ENCODE measurements at places on chromosomes 6 and 20. TPM values are rescaled to one million over a fixed set of nuclear protein-coding genes. Genes with fewer than 3 reads are reported as not detected.

DNA sequence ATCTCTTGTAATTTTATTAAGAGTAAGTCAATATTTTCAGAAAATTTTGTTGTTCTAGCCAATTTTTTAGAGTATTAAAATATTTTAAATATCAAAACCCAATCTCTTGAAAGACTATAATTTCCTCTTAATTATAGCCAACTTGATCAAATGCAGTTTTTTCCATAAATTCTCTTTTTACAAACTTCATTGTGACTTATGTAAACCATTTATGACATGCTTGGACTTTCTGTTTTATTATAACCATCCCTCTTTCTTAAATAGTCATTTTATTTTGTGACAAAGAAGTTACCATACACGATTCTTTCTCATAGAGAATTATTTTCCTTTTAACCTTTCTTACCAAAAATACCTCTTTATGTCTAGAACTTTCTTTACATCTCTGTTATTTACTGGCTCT, 1075.5 kb downstream of the KHDRBS2 start:
- no peaks in the 10 kb centered on the region for H3K4me1 ChIP-seq
- no peak overlapping the region for H3K4me3 ChIP-seq
- H3K27me3 ChIP-seq = no peaks in the 10 kb centered on the region
- H3K27ac ChIP-seq = no peak overlapping the region
- DNase-seq = no peak

DNA sequence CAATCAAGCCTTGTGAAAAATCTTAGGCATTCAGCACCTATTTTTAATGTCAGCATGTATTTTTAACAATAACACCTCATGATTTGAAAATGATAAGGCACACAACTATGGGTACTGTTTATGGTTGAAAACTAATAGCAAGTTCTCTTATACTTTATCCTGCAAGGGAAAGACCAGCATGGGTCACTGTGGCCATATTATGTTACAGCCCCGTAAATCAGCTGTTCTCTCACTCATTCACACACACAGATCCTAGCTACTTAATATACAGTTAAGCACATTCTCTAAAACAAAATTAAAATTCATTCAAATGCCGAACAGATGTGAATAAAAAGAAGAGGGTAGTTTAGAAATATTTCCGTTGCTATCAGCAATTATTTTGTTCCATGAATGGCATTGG, 224.4 kb downstream of the OGFRL1 start:
- H3K36me3 ChIP-seq = no peaks in the 10 kb centered on the region
- no peak for DNase-seq
- no peak overlapping the region for H3K27ac ChIP-seq
- no peaks in the 10 kb centered on the region for H3K4me1 ChIP-seq
- H3K27me3 ChIP-seq = peaks cover 2% of the 10 kb centered on the region

GRCh38 chr6:22764496-22764895, 195.1 kb downstream of the HDGFL1 start:
- no peaks in the 10 kb centered on the region for H3K4me1 ChIP-seq
- H3K36me3 ChIP-seq = no peaks in the 10 kb centered on the region
- H3K27me3 ChIP-seq = no peaks in the 10 kb centered on the region
- no peak overlapping the region for H3K4me3 ChIP-seq
- H3K27ac ChIP-seq = no peak overlapping the region

DNA sequence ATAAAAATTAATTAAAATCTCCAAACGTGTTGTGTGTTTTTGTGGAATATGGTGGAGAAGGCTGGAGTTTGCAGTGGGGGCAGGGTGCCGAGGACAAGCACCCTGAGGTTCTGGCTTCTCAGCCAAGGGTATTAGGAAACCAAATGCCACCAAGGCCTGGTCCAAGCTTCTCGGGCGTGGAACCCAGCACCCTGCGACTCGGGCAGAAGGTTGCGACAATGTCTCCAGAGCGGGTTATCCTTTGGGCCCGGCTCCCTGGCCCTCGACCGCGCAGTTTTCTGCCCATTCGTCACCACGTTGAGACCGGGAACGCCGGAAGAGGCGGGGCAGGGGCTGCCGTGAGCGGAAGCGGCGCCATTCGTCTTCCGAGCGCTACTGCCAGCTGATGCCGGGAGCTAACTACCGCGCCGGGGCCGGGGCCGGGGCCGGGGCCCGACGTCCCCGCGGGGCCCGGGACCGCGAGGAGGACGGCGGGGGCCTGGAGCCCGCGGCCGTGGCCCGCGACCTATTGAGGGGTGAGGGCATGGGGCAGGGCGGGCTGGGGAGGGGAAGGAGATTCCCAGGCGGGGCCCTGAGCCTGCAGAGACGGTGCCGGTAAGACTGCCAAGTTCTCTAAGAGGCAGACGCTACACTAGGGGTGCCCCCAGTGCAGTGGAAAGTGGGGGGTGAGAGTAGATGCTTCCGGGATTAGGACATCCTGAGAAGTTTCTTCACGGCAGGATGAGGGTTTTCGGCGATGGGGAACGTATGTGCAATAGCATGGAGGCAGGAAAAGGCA, at the start of gene RRP36:
Gene RRP36 (plus strand): TSS at position 354 of the 778 bp plus-strand sequence. CDS start 32 bp downstream, at position 386.
- H3K27me3 ChIP-seq = no peaks in the 10 kb centered on the region
- H3K36me3 ChIP-seq = peaks cover 45% of the 10 kb centered on the region
- H3K4me1 ChIP-seq = peaks cover 31% of the 10 kb centered on the region
- peak within 1 kb of the TSS; percentile 90 for H3K4me3 ChIP-seq
- peak; percentile 65 for DNase-seq

- no peak overlapping the region for H3K4me3 ChIP-seq
- no peaks in the 10 kb centered on the region for H3K4me1 ChIP-seq
- no peak for DNase-seq
- no peaks in the 10 kb centered on the region for H3K27me3 ChIP-seq
Observed at GRCh38 chr6:150712505-150713252, 113.0 kb downstream of the PLEKHG1 start.

- H3K27me3 ChIP-seq = peaks cover 3% of the 10 kb centered on the region
- peaks cover 44% of the 10 kb centered on the region for H3K4me1 ChIP-seq
- H3K36me3 ChIP-seq = peaks cover 25% of the 10 kb centered on the region
- H3K4me3 ChIP-seq = no peak overlapping the region
Observed at GRCh38 chr20:40880729-40881109, 147.9 kb upstream of the TOP1 start.

- no peak overlapping the region for H3K27ac ChIP-seq
- no peaks in the 10 kb centered on the region for H3K4me1 ChIP-seq
- H3K36me3 ChIP-seq = no peaks in the 10 kb centered on the region
Observed at GRCh38 chr6:100482698-100483097, 18.0 kb upstream of the SIM1 start.

DNA sequence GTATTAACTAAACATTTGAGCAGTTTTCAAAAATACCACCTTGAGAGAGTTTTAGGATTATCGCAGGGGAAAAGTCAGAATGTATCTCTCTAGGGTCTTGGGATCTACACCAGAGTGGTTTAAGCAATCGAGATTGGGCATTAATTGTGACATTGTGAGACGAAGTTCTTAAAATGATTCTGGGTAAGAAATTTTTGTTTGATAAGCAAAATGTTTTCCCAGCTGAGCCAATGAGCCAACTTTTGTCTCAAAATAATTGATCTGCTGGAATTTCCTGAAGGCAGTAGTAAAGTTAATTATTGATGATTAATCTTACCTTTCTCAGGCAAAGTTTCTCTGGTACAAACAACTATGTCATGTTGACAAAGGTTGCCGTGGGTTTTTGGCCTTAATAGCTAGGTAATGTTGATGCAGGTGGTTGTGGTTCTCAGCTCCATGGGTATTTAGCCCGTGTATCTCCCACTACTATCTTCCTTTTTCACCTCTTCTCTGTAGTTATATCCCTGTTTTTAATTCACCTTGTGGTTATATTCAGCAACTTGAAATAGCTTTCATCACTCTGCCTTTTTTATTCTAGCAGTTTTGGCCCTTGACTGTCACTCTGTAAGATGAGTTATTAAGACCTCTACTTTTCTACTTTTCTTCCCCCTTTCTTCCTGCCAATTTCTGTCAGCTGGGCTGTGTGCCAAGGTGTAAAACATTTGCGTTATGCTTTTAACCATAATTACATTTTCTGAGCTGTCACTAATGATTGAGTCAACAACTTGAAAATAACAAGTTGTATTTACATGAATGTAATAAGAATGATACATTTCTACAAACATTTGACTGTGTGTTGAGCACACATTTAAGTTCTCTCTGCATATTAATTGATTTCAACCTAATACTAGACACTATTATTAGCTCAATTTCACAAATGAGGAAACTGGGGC, 368.3 kb upstream of the BTBD3 start:
- no peak overlapping the region for H3K27ac ChIP-seq
- no peaks in the 10 kb centered on the region for H3K36me3 ChIP-seq
- no peaks in the 10 kb centered on the region for H3K4me1 ChIP-seq
- no peak for DNase-seq
- no peak overlapping the region for H3K4me3 ChIP-seq
- H3K27me3 ChIP-seq = no peaks in the 10 kb centered on the region

DNA sequence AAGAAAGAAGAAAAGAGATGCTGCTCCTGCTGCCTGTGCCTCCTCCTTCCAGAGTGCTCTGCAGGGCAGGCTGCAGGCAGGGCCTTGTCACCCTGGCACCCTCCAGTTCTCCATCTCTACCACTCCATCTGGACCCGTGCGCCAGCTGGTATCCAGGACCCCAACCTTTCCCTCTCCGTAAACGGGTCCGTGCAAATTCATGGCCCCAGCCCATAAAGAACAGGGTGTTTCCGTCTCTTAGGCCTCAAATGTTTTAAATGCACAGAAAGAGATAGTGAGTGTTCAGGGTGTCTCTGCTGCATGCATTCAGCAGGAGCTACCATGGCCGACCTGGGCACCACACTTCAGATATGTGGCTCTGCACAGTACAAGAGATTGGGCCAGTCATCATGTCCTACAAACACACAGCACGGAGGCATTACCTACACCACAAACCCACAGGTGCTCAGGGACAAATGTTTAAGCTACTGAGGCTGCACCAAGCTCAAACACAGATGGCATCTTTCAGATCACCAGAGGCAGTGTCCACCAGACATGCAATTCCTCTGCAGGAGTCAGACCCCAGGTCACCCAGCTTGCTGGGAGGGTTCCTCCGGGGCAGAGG, 258.1 kb downstream of the DLL1 start:
- no peak overlapping the region for H3K4me3 ChIP-seq
- H3K27me3 ChIP-seq = peaks cover 2% of the 10 kb centered on the region
- no peak overlapping the region for H3K27ac ChIP-seq
- no peaks in the 10 kb centered on the region for H3K4me1 ChIP-seq

- no peak for DNase-seq
- H3K4me1 ChIP-seq = no peaks in the 10 kb centered on the region
- H3K36me3 ChIP-seq = no peaks in the 10 kb centered on the region
- H3K27me3 ChIP-seq = no peaks in the 10 kb centered on the region
- no peak overlapping the region for H3K4me3 ChIP-seq
- H3K27ac ChIP-seq = no peak overlapping the region
Observed at GRCh38 chr6:88268508-88268907, 102.4 kb upstream of the CNR1 start.

PREX1 gene
- total RNA-seq = 152 TPM

- H3K27ac ChIP-seq = no peak overlapping the region
- no peaks in the 10 kb centered on the region for H3K36me3 ChIP-seq
- no peak overlapping the region for H3K4me3 ChIP-seq
- H3K4me1 ChIP-seq = no peaks in the 10 kb centered on the region
- H3K27me3 ChIP-seq = peaks cover 25% of the 10 kb centered on the region
Observed at GRCh38 chr6:107539409-107539808, 49.5 kb downstream of the SOBP start.

GRCh38 chr6:143961066-143961465, 47.0 kb downstream of the PLAGL1 start:
- no peaks in the 10 kb centered on the region for H3K36me3 ChIP-seq
- H3K4me1 ChIP-seq = no peaks in the 10 kb centered on the region
- no peak overlapping the region for H3K27ac ChIP-seq

DNA sequence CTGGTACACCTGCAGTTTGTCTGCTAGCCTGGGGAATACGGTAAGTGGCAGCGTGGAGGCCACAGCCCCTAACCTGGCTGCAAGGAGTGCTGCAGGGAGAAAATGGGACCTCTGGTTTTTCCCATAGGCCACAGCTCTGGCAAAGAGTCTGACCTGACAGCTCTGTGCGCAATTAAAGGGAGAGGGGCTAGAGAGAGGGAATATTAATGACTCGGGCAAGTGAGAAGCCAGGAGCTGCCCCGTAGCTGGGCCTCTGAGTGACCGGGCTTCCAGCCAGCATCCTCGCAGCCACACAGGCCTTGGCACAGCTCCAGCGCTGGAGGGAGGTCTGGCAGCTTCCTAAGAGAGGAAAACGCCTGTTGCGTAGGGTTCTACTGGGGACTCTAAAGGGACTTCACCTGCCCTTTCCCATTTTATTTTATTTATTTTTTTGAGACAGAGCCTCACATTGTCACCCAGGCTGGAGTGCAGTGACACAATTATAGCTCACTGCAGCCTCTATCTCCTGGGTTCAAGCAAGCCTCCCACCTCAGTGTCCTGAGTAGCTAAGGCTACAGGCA, 18.2 kb upstream of the OCSTAMP start:
- H3K27me3 ChIP-seq = peaks cover 28% of the 10 kb centered on the region
- H3K36me3 ChIP-seq = no peaks in the 10 kb centered on the region
- H3K27ac ChIP-seq = no peak overlapping the region
- DNase-seq = no peak

HSPA1L gene
- total RNA-seq = 3.1 TPM

INSM1 gene
- total RNA-seq = not detected

GRCh38 chr6:98747273-98747672, 87.1 kb upstream of the POU3F2 start:
- H3K36me3 ChIP-seq = no peaks in the 10 kb centered on the region
- H3K27me3 ChIP-seq = no peaks in the 10 kb centered on the region
- no peak overlapping the region for H3K4me3 ChIP-seq
- DNase-seq = no peak
- no peaks in the 10 kb centered on the region for H3K4me1 ChIP-seq
- no peak overlapping the region for H3K27ac ChIP-seq
